ENCODE measurements at places on chromosomes 12 and 14.
A peak's percentile ranks its signal among the peaks of the same experiment; 100 is the strongest.

GRCh38 chr14:54472315-54472714 is 16.5 kb downstream of the GMFB start:
- no peak for DNase-seq

GRCh38 chr14:54369343-54369742 is 27.5 kb upstream of the CDKN3 start:
- DNase-seq: no peak

- DNase-seq: no peak
Measured at GRCh38 chr12:45349916-45350315, 134.0 kb downstream of the ANO6 start.

GRCh38 chr12:99959549-99960170 is 25.1 kb downstream of the ANKS1B start:
- no peak for DNase-seq

GRCh38 chr14:105418269-105419194 is 1.1 kb upstream of the MTA1 start:
- no peak for DNase-seq

DNA sequence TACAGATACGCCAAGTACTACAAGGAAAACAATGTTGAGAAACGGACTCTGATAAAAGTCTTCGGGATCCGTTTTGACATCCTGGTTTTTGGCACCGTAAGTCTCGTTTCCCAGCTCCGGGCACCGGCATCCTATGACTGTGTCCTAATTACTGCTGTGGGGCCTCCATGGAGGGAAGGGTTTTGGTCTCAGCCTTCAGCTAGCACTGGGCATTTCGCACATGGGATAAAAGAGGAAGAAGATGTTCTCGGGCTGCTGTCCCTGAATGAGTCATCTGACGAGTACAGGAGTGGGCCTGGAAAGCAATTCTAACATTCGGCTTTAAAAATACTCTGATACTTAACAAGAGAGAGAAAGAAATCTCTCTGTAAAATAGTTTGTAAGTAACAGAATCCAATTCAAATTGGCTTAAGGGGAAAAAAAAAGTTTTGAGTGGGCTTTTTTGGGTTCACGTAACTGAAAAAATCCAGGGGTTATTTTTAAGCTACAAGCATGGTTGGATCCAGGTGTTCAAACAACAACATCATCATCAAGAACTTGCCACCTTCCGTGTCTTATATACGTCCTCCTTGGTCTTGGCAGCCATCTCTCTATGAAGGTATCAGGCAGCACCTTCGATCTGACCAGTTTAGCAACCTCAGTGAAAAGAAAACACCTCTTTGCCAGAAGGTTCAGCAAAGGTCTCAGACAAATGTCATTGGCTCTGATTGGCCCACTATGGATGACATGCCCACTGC is 34.4 kb upstream of the P2RX4 start:
- DNase-seq: no peak

GRCh38 chr12:130281153-130281799 is 56.4 kb upstream of the PIWIL1 start:
- DNase-seq: peak; percentile 32

GRCh38 chr12:97275256-97275655 is 187.3 kb upstream of the RMST start:
- DNase-seq: no peak

- no peak for DNase-seq
Measured at GRCh38 chr12:126343321-126343720, 1278.1 kb downstream of the AACS start.

- DNase-seq: no peak
Measured at GRCh38 chr14:75769047-75769685, 108.1 kb downstream of the TTLL5 start.

DNA sequence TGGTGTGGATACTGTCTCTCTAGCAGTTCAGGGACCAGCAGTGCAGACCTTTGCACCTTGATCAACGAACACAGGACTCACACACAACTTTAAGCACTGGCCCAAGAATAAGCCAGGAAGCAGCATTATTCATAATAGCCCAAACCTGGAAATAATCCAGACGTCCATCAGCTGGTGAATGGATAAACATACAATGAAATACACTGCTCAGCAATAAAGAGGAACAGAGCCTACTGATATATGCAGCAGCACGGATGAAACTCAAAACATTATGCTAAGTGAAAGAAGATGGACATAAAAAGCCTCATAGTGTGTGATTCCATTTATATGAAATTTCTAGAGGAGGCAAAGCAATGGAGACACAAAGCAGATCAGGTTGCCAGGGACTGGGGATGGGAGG is 303.9 kb upstream of the FKBP4 start:
- DNase-seq: no peak

- no peak for DNase-seq
Measured at GRCh38 chr12:87812681-87813080, 216.5 kb downstream of the C12orf50 start.

DNA sequence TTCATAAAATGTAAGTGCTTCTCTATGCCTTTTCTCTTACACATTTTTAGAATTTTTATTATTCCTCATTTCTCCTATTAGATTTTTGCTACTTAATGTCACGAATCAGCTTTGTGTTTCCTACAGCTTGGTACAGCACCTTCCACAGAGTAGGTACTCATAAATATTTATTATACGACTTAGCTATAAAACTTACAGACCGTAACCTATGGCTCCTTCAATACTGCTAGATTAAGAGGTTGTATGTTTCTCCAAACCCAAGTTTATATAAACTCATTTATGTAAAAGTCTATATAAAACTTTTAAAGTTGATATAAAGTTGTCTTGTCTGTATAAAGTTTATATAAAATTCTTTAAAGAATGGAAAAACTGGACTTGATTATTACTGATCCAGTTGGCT is 11.5 kb downstream of the NFYB start:
- DNase-seq: no peak

DNA sequence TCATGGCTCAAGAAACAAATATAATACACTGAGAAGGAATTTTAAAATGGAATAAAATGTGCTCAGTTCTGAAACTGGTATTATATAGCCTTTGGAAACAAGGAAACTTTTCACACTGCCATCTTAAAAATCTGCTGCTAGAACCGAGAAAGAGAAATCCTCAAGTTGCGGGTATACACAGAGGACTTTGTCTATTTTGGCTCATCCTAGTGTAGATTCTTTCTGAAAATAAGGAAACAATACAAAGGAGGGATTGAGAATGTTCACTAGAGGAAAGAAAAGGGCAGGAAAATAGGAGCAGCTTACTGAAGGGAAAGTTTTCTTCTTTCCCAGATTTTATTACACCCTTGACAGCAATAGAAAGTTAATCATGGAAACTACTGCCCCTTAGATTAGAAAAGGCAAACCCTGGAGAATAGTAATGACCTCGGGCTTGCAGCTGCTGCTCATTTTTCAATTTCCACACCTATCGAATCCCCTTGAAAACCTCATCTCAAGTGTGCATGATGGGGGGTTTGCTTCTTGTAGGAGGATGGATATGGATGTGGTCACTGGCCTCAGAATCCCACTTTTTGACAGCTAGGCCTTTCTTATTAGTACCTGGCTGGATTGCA is 104.6 kb downstream of the DAAM1 start:
- no peak for DNase-seq

GRCh38 chr14:94462219-94462551 is 9.6 kb upstream of the SERPINA11 start:
- DNase-seq: no peak

DNA sequence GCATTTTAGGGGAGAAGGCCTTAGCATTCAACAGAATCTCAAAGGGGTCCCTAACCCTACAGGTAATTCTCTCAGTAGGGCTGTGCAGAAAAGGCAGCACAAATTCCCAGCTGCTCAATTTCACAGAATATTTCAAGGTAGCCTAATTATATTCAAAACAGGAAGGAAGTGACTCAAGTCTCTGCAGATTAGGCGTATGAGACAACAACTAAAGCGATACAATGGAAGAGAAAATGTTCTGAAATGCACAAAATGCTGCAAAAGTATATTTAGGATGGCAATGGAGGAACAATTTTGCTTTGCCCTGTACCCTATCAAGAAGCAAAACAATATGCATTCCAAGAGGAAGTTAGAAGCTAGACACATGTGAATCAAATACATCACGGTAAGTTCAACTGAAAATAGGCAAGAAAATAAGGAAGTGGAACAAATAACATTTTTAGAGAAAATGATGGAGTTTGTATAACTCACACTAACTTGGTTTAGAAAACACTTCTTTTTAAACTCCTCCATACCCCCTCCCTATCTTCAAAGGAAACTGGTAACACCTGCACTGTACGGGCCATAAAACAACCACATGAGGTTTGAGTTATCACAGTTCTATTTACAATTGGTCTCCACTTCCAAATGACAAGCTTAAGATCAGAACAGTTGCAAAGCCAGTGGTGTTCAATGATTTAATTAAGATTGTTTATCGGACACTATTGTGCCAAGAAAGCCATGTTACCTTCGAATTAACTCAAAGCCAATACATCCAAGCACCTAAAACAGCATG is 1.6 kb downstream of the GIT2 start:
- DNase-seq: no peak

DNA sequence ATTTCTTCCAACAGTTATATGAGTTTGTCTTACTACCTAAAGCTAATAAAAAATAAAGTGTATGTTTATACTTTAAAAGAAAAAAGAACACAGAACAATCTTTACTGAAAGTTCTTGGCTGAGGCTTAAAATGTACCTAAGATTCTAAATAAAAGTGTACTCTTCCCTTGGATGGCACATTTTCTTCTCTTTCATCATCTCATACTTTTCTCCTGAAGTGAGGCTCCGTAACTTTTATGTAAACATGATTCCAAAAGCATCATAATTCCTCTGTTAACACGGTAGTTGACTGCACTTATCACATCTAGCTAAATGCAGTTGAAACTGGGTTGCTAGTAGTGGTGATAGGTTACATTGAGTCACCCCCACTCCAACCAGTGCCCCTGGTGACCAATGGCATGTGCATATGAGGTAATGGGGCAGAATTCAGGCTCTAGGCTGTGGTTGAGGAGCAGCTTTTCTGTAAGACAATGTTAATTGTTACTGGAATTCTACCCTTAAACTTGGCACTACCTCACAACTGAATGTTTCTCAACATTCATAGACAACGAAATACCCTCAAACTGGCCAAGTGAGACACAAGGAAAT is 38.4 kb downstream of the WASHC3 start:
- no peak for DNase-seq

- no peak for DNase-seq
Measured at GRCh38 chr12:82223426-82223825, 134.8 kb downstream of the CCDC59 start.

GRCh38 chr14:103679351-103679750 is 35.9 kb downstream of the XRCC3 start:
- peak; percentile 7 for DNase-seq

GRCh38 chr14:83163016-83163415 is 1629.4 kb upstream of the SEL1L start:
- no peak for DNase-seq

GRCh38 chr12:124947561-124948398 is 33.3 kb upstream of the UBC start:
- no peak for DNase-seq

DNA sequence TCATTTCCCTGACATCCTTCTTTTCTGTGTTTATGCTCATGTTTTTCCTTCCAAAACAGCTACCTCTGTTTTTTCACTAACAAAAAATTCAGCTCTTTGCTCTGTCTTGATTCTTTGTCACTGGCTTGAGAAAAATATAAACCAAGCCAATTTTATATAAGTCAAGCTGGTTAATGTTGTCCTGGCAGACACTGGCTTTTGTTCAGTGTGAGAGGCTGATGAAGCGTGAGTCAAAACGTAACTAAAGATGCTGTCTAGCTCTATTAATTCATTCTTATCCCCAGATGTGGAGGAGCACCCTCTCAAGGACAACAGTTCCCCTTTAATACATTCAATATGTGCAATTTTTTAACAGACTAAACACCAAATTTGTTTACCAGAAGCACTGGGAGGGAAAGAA is 15.8 kb downstream of the TSPAN8 start:
- no peak for DNase-seq

GRCh38 chr12:62689042-62689839 is 222.6 kb downstream of the MON2 start:
- no peak for DNase-seq

DNA sequence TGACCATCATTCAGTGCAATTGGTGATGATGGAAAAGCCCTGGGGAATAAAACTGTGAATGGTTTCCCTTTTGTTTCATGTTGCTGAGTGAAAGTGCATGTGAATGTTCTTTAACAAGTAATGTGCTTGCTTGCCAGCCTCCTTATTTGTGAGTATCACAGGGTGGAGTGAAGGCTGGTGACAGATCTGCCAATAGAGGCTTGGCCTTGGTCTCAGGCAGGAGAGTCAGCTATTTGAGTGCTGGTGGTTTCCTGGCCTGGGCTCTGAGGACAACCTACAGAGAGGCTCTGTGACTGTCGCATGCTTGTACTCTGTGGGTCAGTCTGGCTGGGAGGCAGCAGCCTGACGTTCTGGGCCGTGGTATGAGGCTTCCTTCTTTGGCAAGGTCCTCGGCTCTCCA is 20.7 kb downstream of the KRT85 start:
- no peak for DNase-seq

GRCh38 chr12:120856980-120857379 is 47.2 kb downstream of the SPPL3 start:
- DNase-seq: no peak

- no peak for DNase-seq
Measured at GRCh38 chr12:9049520-9050133, 60.3 kb downstream of the KLRG1 start.

GRCh38 chr12:107169200-107169599 is 75.9 kb upstream of the CRY1 start:
- DNase-seq: no peak

DNA sequence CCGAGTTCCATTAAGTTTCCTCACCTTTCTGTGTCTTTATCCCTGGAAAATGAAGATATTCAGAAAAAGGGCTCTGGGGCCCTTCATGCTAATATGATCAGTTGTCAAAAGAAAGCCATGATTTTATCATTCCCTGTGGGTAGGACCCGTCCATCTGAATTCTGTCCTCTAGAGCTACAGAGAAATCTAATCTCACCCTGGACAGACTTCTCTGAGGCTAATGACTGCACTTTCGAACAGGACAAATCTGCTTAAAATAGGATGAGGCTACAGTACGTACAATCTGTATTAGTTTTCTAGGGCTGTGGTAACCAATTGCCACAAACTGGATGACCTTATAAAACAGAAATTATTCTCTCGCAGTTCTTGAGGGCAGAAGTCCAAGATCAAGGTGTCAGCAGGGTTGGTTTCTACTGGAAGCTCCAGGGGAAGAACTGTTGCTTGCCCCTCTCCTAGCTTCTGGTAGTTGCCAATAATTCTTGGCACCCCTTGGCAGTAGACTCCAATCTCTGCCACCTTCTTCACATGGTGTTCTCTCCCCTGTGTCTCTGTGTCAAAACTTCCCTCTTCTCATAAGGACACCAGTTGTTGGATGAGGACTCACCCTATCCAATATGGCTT is 1.3 kb downstream of the AK7 start:
- no peak for DNase-seq

DNA sequence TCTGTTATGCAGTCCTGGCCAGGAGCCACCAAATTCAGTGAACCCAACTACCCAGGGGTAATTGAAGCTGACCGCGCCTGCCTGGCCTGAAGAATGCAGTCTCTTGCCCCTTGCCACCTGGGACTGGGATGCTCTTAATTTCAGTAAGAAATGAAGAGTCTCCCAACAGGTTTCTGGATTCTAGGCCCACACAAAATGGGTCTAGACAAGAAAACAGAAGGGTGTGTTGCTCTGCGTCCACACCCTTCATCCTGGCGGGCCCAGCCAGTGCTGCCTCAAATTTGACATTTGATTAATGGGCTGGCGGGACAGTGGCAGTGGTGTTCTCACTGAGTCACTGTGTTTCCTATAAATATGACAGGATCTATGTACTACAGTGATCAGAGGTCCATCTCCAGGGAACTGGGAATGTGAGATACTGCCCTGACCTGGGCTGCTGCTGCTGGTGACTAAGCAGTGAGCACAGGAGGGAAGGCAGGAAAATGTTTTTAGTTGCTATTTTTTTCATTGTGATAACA is 6.5 kb downstream of the TMEM253 start:
- DNase-seq: no peak

GRCh38 chr14:89957791-89958190 is 2.1 kb downstream of the TDP1 start:
- no peak for DNase-seq

Data from activated CD4-positive, alpha-beta T cell treated with anti-CD3 and anti-CD28 coated beads for 24 hours (primary cell).